Right hindlimb (tissue), 1 donor: ENCODE measurements at places on chromosomes 4 and X.

DNA sequence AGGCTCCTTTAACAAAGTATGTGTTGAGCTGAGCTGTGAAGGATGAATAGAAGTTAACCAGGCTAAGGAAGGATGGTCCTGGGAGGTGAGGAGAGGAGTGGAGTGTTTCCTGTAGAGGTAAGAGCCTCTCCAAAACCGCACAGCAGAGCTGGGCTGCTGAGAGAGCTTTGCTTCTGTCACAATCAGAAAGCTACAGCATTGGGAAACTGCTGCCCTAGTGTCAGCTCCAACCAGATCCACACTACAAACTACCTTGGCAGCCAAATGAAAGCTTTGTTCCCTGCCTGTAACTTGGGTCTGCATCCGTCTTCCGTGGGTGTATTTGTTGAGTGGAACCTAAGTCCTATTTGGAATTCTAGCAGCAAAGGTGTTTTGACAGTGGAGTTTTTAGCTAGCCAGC, 91.8 kb downstream of the REPS2 start:
- no peak for DNase-seq

DNA sequence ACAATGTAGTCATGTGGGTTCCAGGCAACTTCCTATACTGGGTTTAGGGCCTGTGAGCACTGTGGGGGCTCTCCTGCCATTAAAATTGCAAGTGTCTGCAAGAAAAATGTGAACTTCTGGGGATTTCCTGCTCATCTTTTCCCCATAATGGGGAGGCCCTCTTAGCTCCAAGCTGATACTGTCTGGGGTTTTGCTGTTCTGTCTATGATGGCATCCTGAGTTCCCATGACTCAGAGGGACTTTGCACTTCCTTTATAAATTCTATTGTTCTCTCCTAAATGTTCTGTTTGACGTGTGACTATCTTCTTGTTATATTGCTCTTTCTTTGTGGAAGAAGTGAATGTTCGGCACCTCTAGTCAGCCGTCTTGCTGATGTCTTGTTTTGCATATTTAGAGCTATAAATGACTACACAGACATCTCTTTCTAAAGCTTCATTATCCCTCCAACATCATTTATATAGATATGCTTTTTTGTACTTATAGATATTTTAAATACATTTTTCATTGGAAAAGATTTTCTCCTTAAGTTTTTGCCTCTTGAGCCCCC, 465.8 kb downstream of the NAF1 start:
- DNase-seq = no peak

DNA sequence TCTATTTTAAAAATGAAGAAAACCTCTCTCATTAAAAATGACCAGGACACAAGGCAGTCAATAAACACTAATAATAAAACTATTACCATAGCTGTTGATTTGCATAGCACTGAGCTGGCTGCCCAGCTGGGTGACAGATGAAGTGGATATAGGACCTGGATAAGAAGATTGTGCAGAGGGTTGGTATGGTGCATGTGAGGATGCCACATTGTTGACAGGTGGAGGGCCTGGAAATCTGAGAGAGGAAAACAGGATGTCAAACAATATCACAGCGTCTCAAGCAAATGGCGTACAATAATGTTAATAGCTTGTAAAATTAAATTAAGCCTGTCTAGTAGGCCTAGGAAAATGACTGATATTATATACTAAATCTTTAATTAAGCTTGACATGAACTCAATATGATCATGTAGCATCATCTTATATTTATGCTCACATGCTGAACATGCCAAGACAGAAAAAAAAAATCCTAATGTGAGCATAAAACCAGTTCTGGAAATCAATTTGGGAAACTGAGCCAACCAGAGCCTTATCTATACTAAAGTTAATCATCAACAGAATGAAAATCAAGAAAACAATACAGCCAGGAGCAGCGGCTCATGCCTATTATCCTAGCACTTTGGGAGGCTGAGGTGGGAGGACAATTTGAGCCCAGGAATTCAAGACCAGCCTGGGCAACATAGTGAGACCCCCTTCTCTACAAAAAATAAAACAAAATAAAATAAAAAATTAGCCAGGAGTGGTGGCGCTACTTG, 18.6 kb downstream of the SEC24D start:
- no peak for DNase-seq

DNA sequence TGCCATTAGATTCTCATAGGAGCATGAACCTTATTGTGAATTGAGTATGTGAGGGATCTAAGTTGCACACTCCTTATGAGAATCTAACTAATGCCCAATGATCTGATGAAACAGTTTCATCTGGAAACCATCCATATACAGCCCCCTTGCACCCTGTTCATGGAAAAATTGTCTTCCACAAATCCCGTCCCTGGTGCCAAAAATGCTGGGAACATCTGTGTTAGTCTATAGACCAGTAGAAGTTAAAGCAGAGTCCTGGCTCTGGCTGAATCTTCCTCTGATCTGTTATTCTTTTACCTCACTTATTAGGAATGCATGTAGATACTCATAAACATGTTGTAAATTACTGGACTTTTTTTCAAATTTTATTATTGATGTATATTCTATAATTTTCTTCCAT, 29.2 kb downstream of the SULT1B1 start:
- DNase-seq = peak; percentile 69

DNA sequence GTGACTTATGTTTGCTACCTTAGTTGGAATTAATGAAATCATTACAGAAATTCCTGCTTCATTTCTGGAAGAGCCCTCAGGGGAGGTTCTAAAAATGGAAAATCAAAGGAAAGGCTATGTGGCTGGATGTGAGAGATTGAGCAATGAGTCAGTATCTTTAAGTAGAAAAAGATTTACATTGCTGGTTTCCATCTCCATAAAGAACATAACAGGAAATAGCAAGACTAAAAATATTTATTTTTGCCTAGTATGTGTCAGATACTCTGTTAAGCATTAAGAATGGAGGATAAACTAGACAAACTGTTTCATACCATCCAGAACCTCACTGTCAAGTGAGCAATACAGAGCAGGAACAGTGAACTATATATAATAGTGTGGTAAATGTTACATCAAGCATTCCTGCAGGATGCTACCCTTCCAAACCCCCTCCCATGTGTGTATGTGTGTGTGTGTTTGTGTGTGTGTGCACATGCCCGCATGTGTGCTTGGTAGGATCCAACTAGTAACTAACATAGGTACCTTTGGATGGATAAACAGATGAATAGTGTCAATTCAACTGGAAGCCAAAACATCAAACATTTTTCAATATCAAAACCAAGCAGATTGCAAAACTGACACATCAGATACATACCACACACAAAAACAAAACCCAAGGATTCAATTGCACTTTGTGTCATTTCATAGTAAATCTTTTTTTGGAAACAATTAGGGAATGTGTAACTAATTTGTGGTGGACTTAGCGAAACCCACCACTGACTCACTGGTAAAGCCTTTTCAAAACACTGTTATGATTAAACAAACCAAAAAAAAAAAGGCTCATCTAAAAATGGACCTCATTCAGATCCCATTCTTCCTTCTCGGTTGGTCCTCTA, 223.4 kb downstream of the SHROOM3 start:
- no peak for DNase-seq

GRCh38 chr4:81814987-81815541, 343.4 kb upstream of the RASGEF1B start:
- peak; percentile 29 for DNase-seq

DNA sequence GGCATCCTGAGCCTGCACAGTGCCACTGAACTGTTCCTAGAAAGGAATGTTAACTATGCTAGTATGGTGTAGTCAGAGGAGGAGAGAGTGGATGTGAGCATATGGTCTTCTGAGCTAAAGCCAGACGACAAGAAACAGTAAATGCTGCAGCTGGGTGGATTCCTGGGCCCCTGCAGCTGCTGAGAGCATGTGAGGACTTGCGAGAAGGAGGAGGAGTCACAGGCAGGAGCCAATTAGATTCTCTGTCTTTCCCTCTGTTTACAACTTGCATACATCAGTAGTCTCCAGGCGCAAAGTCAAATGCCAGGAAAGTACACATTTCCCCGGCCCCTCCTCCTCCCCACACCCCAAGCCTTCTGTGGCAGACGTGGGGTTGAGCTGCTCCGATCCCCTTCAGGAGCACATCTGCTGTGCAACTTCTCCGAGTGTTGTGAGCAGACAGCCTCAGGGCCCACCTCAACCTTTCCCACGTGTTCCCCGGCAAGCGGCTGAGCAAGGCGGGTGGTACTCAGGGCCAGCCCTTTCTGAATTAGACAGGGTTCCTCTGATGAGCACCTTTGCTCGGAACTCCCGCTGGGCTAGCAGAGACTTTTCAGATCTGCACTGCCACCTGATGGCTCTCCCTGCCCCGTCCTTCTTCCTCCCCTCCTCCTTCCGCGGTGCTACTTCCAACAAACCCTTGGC, 108.7 kb upstream of the ATP6AP2 start:
- DNase-seq = peak; percentile 83

- peak; percentile 37 for DNase-seq
These were observed 133.7 kb downstream of the AMELX start for GRCh38 chrX:11426712-11427452.

DNA sequence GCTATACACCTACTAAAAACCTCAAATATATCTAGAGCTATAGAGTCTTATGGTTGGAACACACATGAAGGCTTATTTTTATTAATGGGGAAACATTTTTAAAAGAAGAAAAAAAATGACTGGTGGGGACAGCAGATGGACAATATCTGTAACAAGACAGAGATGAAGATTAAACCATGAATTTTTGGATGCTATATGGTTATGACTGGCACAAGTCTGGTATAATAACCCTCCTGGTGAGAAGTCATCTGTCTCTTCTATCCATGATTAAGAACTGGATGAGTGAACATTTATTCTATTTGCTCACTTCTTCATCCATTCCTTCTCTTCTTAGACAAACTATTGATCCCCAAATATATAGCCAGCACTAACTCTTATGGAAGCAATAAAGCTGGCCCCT, 104.4 kb downstream of the EFHC2 start:
- DNase-seq = no peak

- DNase-seq = no peak
These were observed 60.1 kb downstream of the NDST4 start for GRCh38 chr4:115053313-115053712.

DNA sequence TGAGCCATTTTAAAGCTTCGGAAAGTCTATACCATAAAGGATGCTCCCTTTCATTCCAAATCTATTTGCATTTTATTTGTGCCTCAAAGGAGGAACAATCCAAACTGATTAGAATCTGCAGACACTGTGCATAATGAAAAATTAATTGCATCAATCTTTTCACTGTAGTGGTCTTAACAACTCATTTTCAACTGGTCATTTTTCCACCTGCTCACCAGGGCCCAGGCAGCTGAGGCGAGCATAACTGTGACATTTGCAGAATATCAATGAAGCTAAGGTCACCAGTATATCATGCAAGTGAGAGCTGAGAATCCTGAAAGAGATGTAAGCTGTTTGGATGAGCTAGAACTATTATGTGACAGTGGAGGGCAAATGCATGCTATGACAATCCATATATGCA, 387.3 kb upstream of the TECRL start:
- no peak for DNase-seq

DNA sequence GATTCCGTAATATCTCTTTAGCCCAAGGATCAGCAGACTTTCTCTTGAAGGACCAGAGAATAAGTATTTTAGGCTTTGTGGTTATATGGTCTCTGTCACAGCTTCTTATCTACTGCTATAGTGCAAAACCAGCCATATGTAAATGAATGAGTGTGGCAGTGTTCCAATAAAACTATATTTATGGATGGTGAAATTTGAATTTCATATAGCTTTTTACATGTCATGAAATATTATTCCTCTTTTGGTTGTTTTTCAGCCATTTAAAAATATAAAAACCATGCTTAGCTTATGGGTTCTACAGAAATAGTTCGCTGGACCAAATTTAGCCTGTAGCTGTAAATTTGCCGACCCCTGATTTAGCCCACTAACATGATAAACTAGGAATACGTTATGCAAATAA, 18.0 kb upstream of the MSMO1 start:
- DNase-seq = no peak

GRCh38 chr4:81319657-81320056, 104.6 kb upstream of the PRKG2 start:
- no peak for DNase-seq

DNA sequence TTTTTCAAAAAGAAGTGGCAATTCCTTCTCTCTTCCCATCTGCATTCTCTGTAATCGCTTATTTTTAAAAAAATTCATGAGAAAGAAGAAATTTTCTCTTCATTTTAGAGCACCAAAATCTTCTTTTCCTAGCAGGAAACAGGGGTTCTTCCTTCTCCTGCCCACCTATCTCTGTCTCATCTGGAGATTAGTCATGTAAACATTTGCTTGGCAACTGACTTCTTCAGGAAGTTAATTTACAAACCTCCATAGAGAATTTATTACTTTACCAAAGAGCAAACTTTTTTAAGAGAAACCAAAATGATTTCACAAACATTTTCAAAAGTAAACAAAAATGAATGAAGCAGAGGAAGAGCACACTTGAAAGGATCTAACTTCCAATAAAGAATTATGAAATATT, 13.5 kb downstream of the TTC29 start:
- no peak for DNase-seq

GRCh38 chr4:71156616-71157015, 163.2 kb downstream of the DCK start:
- no peak for DNase-seq

DNA sequence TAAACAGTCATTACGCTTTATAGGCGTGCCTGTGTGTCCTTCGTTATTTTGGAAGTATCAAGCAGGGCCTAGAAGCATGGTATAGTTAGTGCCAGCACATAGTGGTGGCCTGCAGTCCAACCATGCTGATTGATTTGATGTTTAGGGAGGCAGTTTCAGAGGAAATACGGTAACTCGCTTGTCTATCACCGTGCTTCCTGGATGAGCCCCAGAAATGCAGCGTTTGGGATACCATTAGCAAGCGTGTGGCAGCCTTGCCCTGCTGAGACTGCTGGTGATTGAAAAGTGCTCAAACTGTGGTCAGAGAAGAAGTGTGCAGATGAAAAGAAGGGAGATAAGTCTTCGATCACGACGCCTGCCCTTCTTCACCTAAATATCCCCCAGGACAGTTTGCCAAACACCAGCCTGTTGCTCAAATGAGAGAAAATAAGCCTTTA, 158.4 kb downstream of the CHIC2 start:
- peak; percentile 76 for DNase-seq

- DNase-seq = no peak
These were observed 185.5 kb upstream of the PSAPL1 start for GRCh38 chr4:7620086-7620813.
